PC-3 (cell line): ENCODE measurements at places on chromosomes 7 and 10.
A peak's percentile ranks its signal among the peaks of the same experiment; 100 is the strongest.

DNA sequence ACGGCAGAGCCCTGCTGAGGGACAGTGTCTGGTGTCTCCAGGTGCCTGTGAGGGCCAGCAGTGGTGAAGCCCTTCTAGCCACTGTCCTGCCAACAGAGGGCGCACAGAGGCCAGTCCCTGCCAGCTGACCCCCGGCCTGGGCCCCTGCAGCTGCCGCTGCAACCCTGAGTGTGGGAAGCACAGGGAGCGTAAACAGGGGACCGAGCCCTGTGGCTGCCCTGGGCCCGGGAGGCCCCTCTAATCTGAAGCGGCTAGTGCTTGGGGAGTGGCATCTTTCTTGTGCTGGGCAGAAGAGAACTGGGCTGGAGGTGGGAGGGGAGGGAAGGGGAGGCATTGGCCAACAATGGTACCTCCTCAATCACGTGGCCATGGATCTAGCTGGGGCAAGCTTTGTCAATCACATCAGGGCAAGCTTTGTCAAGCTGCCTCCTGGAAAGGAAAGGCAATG lies 34.6 kb downstream of the TRIM8 start:
- DNase-seq: peak; percentile 42

DNA sequence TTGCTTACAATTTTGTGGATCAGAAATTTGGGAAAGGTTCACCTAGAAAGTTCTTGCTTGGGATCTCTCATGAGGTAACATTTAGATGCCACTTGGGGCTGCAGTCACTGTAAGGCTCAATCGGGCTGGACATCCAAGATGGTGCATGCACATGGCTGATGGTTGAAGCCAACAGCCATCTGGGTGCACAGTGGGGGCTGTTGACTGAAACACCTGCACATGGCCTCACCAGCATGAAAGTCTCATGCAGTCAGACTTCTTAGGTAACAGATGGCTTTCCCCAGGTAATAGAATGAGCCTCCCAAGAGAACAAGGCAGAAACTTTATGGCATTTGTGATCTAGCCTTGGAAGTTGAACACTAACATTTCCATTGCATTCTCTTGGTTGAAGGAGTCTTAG lies 740.7 kb upstream of the AUTS2 start:
- DNase-seq: no peak

DNA sequence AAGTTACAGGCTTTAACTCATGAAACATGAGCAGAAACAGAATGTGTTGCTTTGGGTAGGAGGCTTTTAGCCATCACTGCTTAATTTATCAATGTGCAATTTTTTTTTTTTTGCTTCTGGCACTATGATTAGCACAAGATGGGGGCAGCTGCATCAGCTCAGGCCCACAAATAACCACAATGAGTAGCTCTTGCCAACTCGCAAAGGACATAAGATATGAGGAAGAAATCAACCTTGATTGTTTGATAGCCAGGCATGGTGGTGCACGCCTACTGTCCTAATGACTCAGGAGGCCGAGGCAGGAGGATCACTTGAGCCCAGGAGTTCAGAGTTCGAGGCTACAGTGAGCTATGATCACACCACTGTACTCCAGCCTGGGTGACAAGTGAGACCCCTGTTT lies 12.3 kb downstream of the NOD1 start:
- DNase-seq: no peak

DNA sequence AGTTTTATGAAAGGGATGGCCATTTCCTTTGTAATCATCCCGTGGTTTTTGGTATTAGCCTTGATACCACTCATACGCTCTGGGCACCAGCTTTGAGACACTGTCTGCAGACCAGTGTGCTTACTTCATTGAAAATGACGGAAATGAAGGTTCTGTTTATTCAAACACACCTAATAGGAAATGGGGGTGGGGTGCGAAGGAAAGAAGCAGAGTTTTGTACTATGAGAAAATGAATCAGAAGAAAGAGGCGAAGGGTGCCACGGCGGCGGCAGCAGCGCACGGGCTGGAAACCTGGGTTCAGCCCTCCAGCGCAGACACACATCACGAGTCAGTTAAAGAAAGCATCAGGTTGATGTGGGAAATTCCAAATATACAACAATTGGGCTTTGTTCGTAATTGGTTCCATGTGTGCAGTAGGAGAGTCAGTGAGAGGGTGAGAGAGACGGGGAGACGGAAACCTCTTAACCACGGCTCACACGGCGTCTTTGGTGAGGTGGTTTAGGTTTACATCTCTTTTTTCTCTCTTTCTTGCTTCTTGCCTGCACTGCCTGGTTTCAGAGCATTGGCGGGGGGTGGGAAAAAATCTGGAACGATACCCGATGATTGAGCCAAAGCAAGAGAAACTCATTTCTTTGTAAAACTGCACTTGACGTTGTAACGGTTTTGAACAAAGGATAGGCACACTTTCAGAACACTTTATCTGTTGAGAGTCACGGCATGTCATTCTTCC lies 321.2 kb downstream of the FRMD4A start:
- DNase-seq: peak; percentile 48

DNA sequence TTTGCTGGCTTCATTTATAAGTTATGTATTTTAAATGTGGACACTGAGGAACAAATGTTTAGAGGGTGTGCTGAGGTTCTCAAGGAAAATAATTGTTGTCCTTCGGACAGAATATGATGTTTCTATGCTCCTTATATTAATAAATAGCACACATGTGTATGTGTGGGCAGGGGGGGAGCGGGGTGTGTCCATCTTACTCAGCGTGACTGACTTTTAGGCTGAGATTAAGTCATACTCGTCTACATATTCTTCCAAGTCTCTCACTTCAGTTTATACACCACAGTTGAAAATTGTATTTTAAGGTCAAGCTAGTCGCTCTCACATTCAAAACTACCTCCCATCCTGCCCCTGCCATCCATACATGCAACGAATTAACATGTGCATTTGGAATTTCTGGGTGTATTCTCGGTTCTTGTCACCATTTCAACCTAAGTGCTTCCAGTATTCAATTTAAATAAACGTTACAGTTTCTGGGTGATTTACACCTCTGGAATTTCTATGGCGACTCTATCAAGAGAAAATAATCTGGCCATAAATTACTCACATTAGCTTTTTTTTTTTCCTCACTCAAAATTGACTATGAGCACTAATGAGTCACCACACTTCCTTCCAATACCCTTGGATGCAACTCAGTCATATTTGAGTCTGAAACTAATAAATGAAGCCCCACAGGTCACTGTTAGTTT lies 3.3 kb downstream of the PCDH15 start:
- DNase-seq: peak; percentile 95

- no peak for DNase-seq
These were observed 356.3 kb downstream of the DNAJB6 start for GRCh38 chr7:157693071-157693520.

DNA sequence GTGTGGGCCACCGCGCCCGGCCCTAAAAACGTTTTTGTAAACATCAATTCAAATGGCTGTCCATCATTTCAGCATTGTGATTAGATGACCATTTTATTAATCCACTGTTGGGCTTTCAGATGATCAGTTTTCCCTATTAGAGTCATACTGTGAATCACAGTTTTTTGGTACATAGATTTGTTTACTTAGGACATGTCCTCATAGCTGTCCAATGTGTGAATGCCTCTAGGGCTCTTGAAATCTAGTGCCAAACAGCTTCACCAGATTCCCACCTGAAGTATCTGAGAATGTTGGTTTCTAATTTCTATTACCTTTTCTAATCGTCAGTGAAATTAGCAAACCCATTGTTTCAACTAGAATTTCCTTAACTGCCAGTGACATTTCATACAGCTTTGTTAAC lies 66.8 kb downstream of the UPF2 start:
- peak; percentile 30 for DNase-seq

- no peak for DNase-seq
These were observed 44.4 kb upstream of the SP4 start for GRCh38 chr7:21383227-21384220.

DNA sequence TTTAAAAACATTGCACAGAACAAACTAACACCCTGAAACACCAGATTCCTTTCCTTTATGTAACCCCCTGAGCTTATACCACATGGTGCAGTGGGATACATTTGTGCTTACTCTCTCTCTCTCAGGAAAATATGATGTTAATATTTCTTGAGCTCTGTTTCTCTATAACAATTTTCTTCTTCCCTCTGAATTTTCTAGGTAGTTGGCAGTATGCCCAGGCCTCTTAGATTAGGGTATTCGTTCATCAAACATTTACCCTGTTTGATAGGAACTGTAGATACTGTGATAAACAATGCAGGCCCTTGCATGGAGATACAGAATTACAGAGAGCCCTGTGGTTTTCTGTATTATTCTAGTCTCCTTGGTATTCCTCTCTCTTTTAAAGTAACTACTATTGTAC lies 567.8 kb downstream of the IPMK start:
- DNase-seq: no peak

- no peak for DNase-seq
These were observed 115.5 kb downstream of the WDFY4 start for GRCh38 chr10:48800007-48800675.

DNA sequence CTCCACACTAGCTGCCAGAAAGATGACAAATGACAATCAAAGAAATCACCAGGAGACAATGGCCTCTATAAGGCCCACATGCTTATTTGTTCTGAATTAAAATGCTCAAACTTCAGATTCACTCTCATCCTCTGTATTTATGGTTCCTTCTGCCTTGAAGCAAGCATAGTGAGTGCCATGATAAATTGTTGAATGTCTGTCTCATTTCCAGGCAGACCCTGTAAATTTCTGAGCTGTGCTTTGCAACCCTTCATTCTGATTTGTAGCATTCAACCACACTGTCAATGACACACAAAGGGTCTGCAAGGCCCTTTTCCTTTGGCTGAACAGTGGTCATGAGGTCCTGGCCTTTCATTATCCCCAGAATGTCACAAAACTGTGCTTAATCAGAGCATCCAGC lies 506.6 kb upstream of the GHITM start:
- no peak for DNase-seq

GRCh38 chr7:69996121-69996520 lies 397.8 kb downstream of the AUTS2 start:
- no peak for DNase-seq

GRCh38 chr10:34627741-34628140 lies 187.4 kb downstream of the PARD3 start:
- no peak for DNase-seq

DNA sequence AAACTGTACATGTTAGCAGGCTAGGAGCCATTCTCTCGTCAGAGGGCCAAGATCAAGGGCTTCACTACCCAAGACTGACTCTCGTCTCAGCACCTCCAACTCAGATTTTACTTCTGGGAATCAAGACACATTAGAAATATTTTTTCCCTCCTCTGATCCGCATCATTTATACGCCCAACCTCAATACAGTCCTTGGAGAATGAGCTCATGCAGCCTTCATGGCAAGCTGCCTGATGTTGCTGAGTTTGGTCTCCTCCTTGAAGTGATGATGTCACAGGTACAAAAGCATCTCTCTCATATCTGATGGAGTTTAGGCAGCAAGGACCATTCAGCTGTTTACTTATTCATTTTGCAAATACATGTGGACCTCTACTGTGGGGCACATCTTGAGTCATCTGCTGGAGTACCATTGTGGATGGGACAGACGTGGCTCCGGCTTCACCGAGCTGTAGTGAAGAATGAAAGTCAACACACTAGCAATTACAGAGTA lies 114.0 kb downstream of the BMPER start:
- no peak for DNase-seq

DNA sequence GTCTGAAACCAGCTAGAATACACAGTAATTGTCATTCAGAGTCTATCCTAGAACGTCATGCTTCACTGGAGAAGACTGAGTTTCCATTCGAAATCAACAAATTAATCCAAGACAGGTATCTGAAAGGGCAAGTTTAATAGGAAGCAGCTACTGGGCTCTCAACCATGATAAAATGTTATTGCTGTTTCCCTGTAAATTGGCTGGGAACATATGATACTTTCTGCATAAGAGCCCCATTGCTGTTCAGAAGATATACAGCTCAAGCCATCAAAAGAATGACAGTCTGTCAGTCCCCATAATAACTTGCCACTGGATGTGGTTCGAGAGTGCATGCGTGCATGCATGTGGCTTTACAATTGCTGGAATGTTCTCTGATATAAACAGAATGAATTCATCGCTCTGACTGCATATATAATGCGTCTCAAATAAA lies 129.0 kb downstream of the HIBADH start:
- DNase-seq: no peak

DNA sequence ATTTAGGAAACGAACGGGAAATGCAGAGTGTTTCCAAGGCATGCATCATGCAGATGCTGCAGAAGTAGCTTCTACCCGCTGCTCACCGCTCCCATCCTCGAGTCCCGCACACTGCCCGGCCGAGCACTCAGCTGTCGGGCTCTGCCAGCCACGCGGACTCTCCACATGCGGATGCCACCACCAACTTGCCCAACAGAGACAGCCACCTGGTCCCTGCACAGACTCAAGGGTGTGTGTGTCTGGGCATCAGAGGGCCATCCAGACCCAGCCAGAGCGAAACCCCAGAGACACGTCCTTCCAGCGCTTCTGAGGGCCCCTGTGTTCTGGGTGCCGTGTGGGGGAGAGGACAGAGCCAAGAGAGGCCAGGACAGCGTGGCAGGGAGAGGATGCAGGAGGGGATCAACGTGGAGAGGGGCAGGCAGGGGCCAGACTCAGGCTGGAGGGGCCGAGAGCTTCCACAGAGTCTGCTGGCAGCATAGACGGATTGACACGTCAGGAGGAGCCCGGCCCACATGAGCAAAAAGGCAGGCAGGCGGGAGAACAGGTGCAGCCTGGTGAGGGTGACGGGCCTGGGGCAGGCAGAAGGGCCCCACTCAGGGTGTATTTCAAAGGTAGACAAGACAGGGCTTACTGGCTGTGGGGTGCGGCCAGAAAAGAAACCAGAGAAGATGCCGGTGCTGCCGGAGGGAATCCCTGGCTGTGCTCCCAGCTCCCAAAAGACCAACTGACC lies 18.3 kb downstream of the GPER1 start:
- DNase-seq: no peak

DNA sequence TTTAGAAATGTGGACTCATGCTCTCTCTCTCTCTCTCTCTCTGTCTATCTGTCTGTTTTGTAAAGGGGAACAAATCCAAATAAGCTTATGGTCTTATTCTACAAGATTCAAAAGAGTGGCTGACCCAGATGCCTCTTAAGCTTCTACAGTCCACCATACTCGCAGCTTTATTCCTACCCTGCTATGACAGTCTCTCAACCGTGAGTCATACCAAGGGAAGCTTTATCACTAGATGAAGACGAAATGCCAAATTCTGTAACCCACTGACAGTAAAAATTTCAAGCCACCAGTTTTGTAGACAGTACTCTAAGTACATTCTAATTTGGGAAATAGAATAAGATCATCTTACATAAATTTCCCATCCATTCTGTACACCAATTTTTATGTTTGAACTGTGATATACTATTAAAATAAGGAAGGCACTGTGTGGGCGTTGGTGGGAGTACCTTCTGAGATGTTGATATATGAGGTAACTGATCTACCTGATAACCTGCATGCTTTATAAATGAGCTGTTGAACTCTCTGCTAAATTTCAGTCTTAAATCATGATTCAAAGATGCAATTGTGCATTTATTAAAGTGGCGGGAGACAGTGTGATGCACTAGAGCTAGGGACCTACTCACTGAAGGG lies 153.2 kb downstream of the KLF6 start:
- peak; percentile 56 for DNase-seq

DNA sequence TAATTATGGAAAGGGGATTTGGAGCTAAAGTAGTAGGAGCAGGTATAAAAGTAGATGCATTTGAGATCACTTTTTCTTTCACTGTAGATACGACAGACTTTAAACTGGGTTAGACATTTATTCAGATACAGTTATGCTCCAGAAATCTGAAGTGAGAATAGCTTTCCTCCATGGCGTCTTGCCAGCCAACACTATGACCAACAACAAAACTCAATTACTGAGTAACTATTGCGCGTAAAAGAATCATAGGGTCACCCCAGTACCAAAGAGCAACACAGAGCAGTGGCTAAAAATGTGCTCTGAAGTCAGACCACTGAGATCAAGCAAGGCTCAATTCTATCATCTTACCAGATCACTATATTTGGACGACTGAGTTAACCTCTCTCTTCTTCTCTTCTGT lies 262.5 kb upstream of the SORCS1 start:
- DNase-seq: no peak
